K562 (cell line): ENCODE measurements at places on chromosomes 16 and 17. TPM values are rescaled to one million over a fixed set of nuclear protein-coding genes. Genes with fewer than 3 reads are reported as not detected.
A peak's percentile ranks its signal among the peaks of the same experiment; 100 is the strongest.

Gene ST6GALNAC1
- 42.9 and 53.1 TPM in 2 replicates for total RNA-seq

GRCh38 chr16:81755915-81756614 is 23.0 kb upstream of the PLCG2 start:
- DNase-seq, result no peak

- no peak for DNase-seq
Measured at GRCh38 chr16:3065069-3065741, at the start of gene IL32. IL32 (plus strand) TSS chr16:3065640; CDS start chr16:3065812, 172 bp downstream.

GRCh38 chr16:5604770-5605169 is 507.2 kb upstream of the EEF2KMT start:
- DNase-seq, result peak; percentile 38

DNA sequence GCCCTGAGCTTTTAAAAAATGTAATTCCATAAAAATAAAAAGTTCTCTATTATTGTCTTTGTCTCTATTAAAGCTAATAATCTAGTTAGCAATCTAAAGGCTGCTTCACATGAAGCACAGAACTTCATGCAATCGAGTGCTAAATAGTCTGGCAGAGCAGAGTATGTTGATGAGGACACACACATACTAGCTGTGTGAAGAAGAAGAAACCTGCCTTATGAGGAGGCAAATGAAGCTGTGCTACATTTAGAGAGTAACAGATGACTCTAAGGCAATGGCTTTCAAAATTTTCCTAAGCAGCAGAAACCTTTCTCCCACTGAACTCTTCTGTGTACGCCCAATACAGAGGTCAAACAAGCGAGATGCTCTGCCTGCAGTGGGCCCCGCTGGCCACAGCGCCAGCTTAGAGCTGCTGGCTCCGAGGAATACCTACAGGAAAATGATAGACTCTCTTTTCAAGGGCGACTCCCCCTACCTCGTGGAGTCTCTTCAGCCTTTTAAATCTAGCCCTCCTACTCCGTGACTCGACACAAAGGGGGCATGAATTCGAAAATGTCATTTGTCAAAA is 39.2 kb downstream of the GNA13 start:
- DNase-seq, result no peak

DNA sequence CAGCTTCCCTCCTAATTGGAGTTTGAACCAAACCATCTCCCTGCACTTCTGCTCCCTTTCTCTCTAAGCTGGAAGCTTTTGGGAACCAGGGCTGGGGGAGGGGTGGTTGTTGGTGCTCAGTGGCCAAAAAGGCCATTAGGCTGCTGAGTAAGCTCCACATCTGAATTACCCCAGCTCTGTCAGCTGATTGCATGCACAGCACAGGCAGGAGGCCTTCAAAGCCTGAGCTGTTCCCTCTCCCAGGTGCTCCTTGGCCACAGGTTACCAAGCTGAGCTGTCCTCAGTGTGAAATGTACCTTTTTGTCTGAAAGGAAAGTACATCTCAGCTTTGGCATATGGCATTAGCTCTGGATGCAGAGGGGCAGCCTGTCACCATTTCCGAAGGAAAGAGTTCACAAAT is 6.2 kb upstream of the TBKBP1 start:
- no peak for DNase-seq

DNA sequence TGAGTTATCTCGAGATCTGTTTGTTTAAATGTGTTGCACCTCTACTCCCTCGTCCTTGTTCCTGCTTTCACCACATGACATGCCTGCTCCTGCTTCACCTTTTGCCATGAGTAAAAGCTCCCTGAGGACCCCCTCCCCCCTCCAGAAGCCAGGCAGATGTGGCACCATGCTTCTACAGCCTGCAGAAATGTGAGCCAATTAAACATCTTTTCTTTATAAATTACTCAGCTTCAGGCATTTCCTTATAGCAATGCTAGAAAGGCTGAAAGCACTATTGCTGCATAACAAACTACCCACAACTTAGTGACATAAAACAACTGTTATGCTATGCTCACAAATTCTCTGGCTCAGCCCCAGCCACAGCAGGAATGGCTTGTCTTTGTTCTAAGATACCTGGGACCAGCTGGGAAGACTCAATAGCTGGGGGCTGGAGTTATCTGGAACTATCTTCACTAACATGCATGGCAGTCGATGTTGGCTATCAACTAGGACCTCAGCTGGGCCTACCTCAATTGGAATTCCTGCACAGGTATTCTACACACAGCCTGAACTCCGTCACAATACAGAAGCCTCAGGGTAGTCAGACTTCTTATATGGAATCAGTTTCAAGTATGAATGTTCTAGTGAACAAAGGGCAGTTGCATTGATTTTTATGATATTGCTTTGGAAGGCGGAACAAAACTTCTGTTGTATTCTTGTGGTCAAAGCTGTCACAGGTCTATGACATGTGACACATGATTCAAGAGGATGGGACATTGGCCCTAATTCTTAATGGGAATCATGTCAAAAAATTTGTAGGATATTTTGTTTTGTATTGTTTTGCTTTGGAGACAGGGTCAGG is 186.0 kb upstream of the PIRT start:
- DNase-seq, result no peak
